ENCODE measurements at places on chromosomes 7 and 10. TPM values are rescaled to one million over a fixed set of nuclear protein-coding genes. Genes with fewer than 3 reads are reported as not detected.

- no peak for DNase-seq
Measured at GRCh38 chr7:22551768-22552513, 52.0 kb upstream of the STEAP1B start.

GRCh38 chr10:84108797-84109196, 30.5 kb upstream of the GHITM start:
- DNase-seq, result no peak

- no peak for DNase-seq
Measured at GRCh38 chr7:18550574-18550973, 55.0 kb downstream of the HDAC9 start.

PKD1L1 gene
- 0.17 TPM for total RNA-seq

- DNase-seq, result no peak
Measured at GRCh38 chr10:113879691-113880090, 25.2 kb downstream of the NHLRC2 start.

TMEM139 gene
- total RNA-seq, result 0.91 TPM

GJD4 gene
- total RNA-seq, result not detected

ZNF488 gene
- not detected for total RNA-seq

DNA sequence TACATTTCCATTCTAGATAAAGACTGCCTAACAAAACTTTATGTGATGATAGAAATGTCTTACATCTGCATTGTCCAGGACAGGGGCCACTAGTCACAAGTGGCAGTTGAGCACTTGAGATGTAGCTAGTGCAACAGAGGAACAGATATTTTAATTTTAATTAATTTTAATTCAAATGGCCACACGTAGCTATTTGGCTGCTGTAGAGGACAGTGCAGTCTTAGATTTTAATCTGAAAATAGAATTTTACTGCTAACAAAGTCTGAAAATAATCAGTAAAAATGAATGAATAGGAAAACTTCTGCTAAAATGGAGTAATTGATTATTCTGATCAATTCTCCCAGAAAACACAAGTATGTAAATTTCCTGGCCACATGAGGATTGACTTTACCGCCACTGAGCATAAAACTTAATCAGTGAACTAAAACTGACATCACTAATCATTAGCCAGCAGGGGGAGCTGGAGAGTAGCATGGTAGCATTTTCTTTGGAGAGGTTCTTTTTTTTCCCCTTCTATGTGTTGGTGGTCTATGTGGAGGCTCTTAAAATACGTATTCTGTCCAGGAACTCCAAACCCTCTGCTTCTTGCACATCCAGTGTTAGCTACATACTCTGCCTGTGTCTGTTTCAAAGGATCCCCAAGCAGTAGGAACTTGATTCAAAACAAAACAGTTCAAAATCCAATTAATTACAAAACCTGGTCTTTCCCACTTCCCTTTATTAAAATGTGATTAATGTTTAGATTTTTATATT, 52.1 kb downstream of the TSPAN12 start:
- peak; percentile 54 for DNase-seq

PPP1R3A gene
- total RNA-seq, result not detected

DNA sequence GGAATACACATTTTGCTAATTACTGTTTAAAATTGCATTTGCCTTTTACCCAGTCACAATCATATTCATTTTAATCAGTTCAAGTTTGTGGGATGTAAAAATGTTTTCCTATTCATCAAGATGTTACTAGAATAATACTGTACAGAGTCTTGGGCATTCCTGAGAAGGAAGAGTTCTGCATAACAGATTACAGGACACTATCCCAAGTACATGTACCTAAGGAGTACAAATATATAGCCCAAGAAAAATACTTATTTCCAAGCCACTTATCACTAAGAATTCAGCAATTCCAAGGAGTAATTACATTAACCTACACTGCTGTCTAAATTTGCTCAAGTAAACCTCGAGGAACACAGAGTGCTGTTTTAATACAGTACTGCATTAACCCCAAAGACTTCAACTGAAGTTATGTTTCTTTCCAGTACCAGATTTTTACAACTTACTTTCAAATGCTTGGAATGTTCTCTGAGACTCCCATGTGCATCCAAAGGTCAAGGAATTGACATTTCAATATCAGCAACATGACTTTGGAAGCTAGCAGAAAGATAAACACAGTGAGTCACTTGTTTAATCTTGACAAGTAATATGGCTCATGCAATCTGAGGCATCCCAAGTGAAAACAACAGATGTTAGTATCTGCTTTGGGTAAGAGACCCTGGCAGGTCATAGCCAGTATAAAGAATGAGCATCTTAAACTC, 125.4 kb upstream of the BET1 start:
- DNase-seq, result no peak

- DNase-seq, result no peak
Measured at GRCh38 chr10:109591601-109592000, 331.7 kb downstream of the XPNPEP1 start.

TMEM130 gene
- not detected for total RNA-seq

FEZF1 gene
- not detected for total RNA-seq

- no peak for DNase-seq
Measured at GRCh38 chr10:97314671-97315070, 4.4 kb upstream of the FRAT1 start.

- no peak for DNase-seq
Measured at GRCh38 chr10:130985158-130985753, 326.3 kb downstream of the TCERG1L start.

DNA sequence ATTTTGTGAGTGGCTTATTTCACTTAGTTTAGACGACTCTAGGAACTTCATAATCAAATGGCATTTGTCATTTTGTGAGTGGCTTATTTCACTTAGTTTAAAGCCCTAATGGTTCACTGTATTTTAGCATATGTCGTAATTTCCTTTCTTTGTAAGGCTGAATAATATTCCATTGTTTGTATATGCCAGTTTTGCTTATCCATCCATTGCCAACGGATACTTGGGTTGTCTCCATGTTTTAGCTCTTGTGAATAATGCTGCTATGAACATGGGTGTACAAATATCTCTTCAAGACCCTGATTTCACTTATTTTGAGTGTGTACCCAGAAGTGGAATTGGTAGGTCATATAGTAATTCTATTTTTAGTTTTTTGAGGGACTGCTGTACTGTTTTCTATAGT, 31.8 kb downstream of the DOCK1 start:
- DNase-seq, result no peak

DNA sequence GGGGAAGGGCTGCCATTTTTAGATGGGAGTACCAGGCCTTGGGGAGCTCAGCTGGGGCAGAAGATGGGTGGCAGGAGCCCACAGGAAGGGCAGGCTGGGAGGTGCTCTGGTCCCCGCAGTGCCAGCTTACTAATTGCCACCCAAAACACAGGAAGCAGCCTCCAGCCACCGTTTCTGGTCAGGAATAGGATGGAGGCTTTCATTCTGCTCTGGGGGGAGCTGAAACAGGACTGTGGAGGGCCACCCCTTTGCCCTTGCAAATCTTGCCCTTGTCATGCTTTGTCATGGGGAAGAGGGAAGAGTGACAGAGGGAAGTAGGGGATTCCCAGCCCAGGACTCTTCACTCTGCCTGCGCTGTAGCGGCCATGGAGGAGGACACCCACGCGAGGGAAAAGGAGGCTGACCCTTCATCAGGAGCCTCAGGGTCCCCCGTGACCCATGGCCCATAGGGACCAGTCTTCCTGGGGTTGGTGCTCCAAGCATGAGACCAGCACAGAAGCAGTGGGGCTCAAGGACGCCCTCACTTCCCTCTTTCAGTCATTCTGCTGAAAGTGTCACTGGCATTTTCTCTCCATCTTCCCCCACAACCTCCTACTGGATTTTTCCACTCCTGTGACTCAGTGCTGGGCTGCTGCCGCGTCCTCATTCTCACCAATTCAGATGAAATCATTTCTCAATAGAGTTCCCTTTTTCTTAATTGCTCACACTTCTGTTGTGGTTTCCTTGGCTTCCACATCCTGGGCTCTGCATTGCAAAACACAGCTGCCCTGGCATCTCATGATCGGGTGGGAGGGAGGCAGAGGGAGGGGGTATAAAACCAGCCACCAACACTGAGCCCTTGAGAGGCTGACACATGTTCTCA, 61.9 kb downstream of the MKI67 start:
- peak; percentile 33 for DNase-seq

DNA sequence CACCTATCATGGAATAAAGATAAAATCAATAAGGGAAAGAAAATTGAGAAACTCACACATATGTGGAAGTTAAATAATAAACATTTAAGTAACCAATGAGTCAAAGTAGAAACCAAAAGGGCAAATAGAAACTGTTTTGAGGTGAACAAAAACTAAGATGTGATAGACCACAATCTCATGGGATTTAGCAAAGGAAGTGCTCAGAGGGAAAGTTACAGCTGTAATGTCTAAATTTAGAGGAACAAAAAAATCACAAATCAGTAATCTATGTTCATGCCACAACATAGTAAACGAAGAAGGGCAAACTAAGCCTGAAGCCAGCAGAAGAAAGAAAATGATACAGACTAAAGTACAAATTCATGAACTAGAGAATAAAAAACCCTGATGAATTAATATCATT, 16.3 kb downstream of the CYP3A4 start:
- DNase-seq, result no peak

GRCh38 chr10:89257581-89257980, 6.0 kb upstream of the LIPA start:
- no peak for DNase-seq

OR2A5 gene
- not detected for total RNA-seq

DNA sequence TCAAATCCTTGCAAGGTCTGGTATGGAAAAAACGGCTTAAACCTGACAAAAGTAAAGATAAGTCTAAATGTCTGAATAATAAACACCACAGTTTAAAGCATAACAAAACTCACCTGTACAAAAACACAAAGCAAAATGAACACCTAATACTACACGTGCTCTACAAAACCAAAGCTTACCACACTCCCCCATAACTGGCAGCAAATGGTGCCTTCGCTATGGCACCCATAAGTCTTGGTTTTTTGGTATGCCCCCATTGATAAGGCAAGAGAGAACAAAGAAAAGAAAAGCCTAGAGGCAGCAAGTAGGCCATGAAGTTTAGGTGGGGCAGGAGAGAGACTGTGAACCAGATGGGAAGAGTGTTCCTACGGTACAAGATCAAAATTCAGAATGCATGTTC, 34.2 kb downstream of the PDZD8 start:
- no peak for DNase-seq

DNA sequence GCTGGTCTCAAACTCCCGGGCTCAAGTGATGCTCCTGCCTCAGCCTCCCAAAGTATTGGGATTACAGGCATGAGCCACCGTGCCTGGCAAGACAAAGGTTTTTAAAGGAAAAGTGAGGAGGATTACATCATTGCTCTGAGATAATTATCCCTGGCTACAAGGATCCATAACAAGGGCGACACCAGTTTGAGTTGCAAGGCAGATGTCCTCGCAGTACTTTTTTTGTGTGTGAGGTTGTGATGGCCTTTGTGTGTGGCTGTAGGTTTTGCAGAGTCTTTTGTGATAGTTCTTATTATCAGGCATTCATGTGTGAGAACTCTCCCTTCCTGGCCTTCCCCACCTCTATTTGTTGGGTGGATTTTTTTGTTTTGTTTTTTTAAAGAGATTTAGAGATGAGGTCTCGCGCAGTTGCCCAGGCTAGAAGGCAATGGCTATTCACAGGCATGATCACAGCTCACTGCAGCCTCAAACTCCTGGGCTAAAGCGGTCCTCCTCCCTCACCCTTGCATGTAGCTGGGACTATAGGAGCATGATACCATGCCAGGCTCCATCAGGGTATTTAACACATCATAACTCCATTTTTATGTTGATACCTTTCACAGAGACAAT, 10.0 kb downstream of the BTBD16 start:
- no peak for DNase-seq

DNA sequence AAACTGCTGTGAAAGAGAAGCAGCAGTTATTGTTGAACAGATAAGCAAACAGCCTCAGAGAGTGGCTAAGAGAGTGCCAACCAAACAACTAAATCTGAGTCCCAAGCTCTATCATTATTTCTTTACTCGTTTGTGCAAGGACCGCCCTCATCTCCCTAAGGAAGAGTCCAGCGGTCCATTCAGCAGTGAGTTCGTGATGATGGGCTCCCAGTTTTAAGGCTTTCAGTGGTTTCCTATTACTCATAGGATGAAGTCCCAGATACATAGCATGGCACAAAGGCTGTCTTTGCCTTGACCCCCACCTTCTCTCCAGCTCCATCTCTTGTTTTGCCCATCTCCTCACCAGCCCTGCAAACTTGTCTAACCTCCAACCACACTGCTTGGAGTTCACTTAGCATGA, 24.3 kb upstream of the PDE1C start:
- DNase-seq, result no peak

PHYHIPL gene
- total RNA-seq, result not detected

GRCh38 chr7:97002555-97003261, 2.6 kb upstream of the DLX6 start:
- no peak for DNase-seq

DNA sequence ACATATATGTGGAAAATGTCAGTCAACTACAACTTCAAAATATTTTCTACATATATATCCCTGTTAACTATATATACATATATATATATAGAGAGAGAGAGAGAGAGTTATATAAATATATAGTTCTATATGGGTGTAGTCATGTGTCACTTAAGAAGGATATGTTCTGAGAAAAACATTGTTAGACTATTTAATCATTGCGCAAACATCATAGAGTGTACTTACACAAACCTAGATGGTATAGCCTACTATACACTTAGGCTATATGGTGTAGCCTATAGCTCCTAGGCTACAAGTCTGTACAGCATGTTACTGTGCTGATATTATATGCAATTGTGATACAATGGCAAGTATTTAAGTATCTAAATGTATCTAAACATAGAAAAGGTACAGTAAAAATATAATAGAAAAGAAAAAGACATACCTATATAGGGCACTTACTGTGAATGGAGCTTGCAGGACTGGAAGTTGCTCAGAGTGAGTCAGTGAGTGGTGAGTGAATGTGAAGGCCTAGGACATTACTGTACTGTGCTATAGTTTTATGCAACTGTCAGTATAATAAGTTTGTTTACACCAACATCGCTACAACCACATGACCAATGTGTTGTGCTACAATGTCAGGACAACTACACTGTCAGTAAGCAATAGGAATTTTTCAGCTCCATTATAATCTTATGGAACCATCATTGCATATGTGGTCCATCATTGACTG, 18.0 kb upstream of the FGL2 start:
- no peak for DNase-seq

- DNase-seq, result no peak
Measured at GRCh38 chr10:33570495-33570894, 236.0 kb upstream of the NRP1 start.

NXPH1 gene
- total RNA-seq, result not detected

All from CD4-positive, CD25-positive, alpha-beta regulatory T cell (primary cell).